ENCODE measurements at places on chromosomes 4 and X.

DNA sequence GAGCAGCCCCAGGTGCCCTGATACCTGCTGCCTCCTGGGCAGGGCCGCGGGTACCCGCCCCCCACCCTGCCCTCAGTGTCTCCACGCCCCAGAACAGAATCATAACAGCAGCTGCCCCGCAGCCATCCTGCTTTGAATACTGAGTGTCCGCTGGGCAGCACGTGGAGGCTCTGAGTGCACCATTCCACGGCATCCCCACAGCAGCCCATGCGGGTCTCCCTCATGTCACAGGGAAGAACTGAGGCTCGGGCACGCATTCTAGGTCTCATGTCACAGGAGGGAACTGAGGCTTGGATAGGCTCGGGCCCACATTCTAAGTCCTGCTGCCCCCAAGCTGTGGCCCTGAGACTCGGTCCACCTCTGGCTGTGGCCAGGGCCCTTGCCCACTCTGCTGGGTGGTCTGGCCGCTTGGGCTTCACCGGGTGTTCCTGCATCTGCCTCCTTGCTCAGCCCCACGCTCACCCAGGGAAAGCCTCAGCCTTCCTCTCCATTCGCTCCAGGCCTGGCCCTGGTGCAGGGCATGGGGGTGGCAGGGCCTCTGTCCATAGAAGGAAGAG lies 221.6 kb upstream of the PSAPL1 start:
- no peak for DNase-seq

DNA sequence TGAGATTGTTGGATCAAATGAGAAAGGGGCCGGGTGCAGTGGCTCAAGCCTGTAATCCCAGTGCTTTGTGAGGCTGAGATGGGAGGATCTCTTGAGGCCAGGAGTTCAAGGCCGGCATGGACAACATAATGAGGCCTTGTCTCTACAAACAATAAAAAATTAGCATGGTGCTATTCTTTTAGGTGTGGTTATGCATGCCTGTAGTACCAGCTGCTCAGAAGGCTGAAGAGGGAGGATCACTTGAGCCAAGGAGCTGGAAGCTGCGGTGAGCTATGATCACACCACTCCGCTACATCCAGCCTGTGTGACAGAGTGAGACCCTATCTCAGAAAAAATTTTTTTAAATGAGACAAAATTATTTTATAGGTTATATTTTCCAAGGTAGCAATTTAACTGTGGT lies 49.7 kb upstream of the TMEM150C start:
- DNase-seq, result no peak

DNA sequence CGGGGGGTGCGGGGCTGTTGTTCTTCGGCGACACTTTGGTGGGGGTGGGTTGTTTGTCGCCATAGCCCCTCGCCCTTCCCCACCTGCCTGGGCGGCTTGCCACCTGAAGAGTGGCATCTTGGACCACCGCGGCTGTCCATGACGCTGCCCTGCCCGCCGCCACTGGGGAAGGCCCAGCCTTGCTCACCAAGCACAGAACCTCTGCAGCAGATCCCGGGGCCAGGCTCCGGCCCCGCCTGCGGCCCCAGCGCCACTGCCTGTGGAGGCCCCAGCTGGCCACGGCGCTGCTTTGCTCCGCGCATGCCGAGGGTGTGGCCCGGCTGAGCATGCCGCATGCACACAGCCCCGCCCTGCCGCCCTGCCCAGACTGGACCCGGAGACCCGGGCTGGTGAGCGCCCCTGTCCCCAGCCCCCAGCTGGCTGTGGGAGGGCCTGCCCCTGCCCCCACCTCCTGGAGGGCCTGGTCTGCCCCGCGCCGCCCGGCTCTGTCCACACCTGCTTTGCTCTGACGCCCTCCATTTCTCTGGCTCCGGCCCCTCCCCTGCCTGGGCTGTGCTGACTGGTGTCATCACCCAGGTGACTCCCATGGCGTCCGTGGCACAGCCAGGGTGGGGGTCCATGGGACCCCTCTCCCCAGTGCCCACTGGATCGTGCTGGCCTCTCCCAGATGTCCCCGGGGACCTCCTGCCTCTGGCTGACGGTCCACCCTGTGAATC lies 5.3 kb downstream of the NAT8L start:
- no peak for DNase-seq

DNA sequence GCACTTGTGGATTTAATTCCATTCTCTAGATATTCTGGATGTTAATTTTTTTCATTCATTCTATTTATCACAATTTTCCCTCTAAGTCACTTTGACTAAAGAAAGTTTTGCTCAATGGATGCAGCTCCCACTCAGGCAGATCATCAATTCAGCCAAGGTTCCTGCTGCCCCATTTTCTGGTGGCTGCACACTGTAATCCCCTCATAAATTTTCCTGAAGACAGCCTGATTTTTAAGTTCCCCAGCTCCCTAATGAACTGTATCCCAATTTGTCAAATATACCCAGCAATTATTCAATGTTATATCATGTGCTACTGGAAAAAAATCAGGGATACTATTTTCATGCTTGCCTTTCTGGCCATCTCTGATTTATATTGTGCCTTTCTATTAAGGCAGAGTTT lies 61.2 kb downstream of the SCD5 start:
- no peak for DNase-seq

GRCh38 chrX:50747471-50747900 lies 66.5 kb downstream of the SHROOM4 start:
- DNase-seq, result no peak

- no peak for DNase-seq
Observed at GRCh38 chr4:8106451-8107025, 52.1 kb downstream of the ABLIM2 start.

DNA sequence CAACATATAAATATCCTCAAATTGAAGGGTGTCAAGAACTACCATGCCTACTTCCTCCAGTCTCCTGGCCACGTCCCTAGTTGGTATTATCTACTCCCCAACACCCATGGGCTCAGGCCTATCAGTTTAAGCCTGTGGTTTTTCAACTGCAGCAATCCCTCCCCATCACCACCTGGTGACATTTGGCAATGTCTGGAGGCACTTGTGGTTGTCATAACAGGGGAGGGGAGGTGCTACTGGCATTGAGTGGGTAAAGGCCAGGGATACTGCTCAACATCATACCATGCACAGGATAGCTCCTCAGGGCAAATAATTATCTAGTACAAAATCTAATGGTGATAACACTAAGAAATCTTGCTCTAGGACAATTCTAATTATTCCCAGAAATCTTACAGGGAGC lies 95.3 kb downstream of the COMMD8 start:
- DNase-seq, result no peak

GRCh38 chr4:53967986-53968385 lies 96.4 kb downstream of the CHIC2 start:
- DNase-seq, result no peak

DNA sequence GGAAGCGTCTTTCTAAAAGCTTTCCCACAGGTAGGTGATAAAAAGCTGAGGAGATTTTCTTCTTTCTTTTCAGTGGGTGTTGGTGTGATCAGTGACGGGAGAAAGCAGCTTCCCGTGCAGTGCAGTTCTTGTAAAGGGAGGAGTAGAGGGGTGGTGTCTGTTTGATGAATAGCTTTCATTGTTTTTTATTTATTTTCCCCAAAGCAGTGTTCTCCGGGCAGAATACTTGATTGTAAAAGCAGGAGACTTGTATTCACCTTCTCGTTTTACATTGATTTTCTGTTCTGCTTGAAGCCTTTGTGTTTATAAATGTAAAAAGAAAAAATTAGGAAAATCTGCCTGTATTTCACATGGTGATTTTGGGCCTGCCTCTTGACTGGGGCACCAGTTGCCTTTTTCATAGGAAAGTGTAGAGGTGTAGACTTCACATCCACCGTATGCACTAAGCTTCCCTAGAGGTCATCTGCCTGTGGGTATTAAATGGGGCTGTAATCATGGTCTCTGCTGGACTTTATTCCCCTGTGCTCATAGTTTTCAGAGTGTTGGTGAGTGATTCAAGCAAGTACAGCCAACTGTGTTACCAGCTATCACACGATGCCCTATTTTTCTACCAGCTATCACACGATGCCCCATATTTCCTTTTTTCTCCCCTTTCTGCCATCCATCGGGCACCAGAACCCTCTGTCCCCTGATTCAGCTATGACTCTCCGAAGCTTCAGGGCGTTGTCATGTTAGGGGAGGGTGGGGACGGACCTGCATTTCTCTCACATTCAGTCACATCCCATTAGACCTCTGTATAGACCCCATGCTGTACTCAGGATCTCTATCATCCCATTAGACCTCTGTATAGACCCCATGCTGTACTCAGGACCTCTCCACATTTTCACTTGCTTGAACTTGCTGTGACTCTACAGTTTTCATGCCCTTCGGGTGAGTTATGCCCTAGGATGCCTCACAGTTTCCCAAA lies 526.5 kb downstream of the TRIML1 start:
- no peak for DNase-seq

GRCh38 chr4:26515936-26516335 lies 25.7 kb upstream of the CCKAR start:
- no peak for DNase-seq

- DNase-seq, result no peak
Observed at GRCh38 chr4:130185123-130185522, 1089.2 kb downstream of the C4orf33 start.

DNA sequence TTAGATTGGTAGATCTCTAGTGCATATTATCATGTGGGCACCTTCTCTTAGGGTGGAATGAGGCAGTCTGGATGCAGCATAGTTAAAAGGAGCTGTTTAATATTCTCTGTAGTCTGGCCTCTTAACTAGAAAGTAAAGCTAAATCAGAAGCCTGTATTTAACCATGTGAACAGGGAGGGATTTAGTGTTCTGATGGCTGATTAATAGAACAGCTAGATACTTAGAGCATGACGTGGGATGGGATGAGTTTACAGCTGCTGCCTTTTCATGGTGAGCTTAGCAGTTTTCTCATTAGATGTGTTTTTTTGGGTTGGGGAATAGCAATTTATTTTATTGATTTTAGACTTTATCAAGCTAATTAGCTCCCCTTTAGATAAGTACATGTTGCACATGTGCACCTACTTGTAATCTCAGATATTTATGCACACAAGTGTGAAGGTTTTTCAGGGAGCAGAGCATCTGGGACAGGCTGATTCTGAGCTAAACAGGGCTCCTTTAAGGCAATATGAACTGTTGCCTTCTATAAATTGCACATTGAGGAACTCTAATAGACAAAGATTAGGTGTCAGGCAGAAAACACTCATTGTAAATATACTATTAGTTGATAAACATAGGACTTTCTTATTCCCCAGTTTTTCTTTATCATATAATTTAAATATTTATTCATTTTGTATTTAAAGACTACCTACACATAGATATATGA lies 34.1 kb downstream of the YIPF6 start:
- DNase-seq, result no peak

DNA sequence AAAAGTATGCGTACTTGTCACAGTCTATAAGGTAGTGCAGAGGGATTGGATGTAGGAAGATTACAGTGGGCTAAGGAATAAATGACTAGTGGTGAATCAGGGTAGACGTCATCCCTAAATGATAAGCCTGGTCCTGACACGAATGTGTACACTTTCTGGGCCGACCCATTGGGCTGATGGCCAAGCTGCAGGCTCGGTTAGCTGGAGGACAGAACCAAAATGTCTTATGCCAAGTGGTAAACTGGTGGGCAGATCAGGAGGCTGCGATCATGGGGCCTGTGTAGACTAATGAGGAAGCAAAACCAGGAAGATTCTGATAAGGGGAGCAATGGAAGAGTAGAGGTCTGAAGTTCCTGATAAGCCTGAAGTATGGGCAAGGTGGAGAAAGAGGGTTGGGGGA lies 272.8 kb upstream of the GATB start:
- no peak for DNase-seq

DNA sequence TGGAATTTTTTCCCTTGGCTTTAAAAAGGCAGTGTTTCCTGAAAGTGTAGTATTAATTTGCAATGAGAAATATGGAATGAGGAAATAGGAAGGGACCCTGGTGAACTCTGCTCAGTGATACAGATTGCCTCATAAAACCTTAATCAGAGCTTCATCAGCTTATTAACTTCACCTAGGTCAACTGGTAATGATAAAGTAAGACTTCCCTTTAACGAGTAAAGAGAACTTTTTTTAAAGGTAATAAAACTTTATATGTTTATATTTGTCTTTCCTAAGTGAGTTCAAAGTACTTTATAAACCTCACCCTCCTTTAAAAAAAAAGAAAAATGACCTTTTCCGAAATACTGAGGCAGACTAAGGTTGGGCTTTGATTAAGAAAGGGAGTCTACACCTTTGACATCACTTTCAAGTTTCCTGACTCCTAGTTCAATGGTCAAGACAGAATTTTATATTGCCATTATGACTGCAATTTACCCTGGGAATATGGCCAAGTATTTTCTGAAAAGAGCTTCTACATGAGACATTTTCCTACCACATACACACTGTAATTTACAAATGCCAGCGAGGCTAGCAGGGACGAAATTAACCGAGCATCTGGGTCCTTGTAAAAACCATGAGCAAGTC lies 706.3 kb upstream of the TENM3 start:
- DNase-seq, result no peak

- no peak for DNase-seq
Observed at GRCh38 chr4:38723726-38724474, 58.9 kb downstream of the TLR10 start.

DNA sequence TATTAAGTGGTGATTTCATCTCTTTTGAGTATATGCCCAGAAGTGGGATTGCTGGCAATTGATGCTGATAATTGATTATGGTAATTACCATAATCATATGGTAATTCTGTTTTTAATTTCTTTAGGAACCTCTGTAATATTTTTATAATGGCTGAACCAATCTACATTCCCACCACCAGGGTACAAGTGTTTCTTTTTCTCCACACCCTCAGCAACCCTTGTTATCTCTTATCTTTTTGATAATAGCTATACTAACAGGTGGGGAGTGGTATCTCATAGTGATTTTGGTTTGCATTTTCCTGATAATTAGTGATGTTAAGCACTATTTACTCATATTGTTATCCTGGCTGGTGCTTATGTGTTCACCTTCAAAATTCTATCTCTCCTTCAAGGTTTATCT lies 212.6 kb downstream of the FMR1NB start:
- DNase-seq, result no peak

DNA sequence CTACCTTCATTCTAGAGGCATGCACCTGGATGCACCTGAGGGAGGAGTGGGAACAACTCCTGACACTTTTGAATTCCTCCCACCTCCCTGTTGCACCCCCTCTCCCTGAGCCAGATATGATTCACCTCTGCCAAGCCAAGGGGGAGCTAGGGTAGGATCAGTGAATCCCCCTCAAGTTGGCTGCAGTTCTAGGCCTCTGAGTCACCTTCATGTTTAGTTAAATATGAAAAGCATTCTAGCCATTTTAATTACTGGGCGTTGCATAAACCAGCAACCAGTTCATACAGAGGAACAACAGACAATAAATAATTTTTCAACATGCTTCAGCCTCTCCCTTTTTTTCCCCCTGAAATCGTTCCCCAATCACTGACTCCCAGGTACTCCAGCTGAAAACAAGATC lies 1440.2 kb downstream of the ADGRL3 start:
- DNase-seq, result no peak

DNA sequence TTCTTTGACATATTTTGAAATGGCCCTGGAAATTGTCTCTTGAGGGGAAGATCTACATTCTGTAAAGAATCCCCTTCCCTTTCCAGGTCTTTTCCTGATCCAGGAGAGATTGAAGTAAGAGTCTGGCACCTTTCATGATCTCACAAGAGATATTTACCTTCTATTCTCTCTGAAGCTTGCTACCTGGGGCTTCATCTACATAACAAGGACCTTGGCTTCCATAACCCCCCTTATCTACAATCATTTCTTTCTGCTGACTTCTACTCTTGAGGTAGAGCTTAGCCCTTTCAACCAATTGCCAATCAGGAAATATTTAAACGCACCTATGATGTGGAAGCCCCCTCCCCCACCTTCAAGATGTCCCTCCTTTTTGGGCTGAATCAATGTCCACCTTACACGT lies 383.7 kb upstream of the MAGEB18 start:
- DNase-seq, result no peak

- DNase-seq, result no peak
Observed at GRCh38 chrX:33205321-33205720, 6.0 kb downstream of the DMD start.
